ENCODE measurements at places on chromosomes 6 and 20.

GRCh38 chr20:48959899-48960550 is 38.5 kb downstream of the ARFGEF2 start:
- DNase-seq: no peak

DNA sequence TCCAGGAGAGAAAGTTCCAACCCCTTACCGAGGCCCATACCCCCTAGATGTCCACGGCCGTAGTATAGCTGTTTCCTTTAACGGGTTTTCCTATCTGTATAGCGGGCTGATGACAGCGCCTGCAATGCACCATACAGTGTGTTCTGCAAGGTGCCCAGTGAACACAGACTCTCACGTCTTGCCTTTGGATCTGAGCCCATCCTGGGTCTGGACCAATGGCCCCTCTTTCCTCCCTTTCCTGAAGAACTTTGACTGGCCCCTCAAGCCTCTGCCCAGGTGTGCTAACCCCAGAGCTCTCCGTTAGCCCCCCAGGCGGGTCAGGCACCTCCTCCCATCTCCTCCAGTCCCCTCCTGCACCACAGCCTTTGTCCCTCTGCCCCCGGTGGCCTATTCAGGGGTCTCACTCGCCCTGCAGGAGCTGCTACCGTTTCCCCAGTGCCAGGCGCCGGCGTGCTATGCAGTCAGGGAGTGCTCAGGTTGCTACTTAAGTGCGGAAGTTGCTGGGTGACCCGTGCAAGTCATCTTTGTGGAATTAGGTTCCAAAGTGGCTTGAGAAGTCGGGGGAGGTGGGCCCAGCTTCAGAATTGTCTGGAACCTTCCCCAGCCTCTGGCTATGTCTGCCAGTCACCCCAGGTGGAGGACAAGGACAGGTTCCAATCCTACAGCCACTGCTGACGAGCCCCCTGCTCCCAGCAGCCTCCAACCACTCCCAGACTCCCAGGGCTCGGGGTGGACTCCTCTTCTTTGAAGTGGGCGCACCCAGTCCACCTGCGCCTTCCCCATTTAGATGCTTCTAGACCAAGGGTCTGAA is 35.0 kb upstream of the ZBP1 start:
- DNase-seq: no peak

DNA sequence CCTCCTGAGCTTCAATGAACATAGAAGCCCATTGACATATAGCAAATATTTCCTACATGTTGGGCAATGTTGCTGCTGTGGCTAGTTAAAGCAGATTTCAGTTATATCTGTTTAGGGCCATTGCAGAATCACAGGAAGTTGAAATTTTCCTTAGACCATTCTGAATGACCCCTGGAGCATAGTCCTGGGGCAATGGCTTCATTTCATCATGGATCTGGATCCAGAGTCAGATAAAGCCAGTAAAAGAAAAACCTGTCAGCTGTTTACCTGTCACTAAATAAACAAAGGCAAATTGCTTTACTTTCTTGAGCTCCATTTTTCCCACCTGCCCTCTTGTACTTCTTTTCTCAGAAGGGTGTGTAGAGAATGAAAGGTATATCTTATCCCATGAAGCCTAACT is 494.0 kb upstream of the MAP3K7 start:
- DNase-seq: no peak

DNA sequence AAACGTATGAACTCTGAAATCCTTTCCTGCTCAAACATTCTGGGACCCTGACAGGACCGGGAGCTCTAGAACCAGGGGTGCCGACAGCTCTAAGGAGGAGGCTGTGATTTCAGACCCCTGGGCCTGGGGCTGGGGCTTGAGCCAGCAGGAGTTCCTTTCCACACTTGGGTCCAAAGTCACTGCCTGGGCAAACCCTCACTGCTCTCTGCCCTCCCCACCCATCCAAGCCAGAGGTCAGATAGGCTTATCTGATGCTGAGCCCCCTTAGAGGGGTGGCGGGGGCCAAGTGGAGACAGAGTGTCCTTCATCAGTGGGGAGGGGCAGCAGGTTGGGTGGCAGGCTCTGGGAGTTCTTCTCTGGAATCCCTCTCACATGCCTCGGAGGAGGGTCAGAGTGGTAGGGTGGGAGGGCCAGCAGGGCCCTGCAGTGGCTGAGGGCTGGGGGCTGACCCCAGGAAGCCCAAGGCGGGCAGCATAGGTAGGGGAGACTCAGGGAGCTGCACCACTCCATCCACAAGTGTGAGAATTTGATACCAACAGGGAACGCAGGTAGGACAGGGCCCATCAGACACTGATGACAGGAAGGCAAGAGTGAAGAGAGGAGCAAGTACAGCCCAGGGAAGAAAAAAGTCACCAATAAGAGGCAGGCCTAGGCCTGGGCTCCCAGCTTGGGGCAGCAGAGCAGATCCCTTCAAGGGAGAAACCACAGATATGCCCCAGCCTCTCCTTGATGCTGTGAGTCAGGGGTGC is 121.0 kb downstream of the MRPL14 start:
- no peak for DNase-seq

GRCh38 chr6:129696843-129697242 is 13.1 kb downstream of the ARHGAP18 start:
- no peak for DNase-seq

- no peak for DNase-seq
Measured at GRCh38 chr20:20395903-20396568, 28.1 kb downstream of the INSM1 start.

GRCh38 chr6:7147051-7147671 is 39.4 kb downstream of the RREB1 start:
- DNase-seq: no peak

- DNase-seq: no peak
Measured at GRCh38 chr6:138442663-138443062, 38.6 kb downstream of the HEBP2 start.

Data from NCI-H446 treated with DMSO at 0.1 percent for 48 hours (cell line).